ENCODE measurements at places on chromosomes 4 and X. TPM values are rescaled to one million over a fixed set of nuclear protein-coding genes. Genes with fewer than 3 reads are reported as not detected.

The TSPAN7 gene
- 0.19 TPM for total RNA-seq

The PPEF1 gene
- total RNA-seq = under 0.01 TPM

The EIF1AX gene
- total RNA-seq = 22.1 TPM

The REELD1 gene
- total RNA-seq = not detected

The FOXO4 gene
- total RNA-seq = 4.9 TPM

The HELT gene
- total RNA-seq = not detected

The PFKFB1 gene
- 0.19 TPM for total RNA-seq

The MAGIX gene
- 1.6 TPM for total RNA-seq

The CLCN4 gene
- 6.3 TPM for total RNA-seq

The CDS1 gene
- 0.25 TPM for total RNA-seq

The CFAP47 gene
- total RNA-seq = not detected

The SLC7A11 gene
- total RNA-seq = 50.8 TPM

The SSX1 gene
- not detected for total RNA-seq

The FAM47A gene
- total RNA-seq = not detected

The NSG1 gene
- 0.26 TPM for total RNA-seq

The SASH3 gene
- not detected for total RNA-seq

The NLGN4X gene
- 2.0 TPM for total RNA-seq

Measured in aortic smooth muscle cell (primary cell).